ENCODE measurements at places on chromosomes 1 and 21.

- DNase-seq: no peak
Observed at GRCh38 chr1:172515927-172516326, 17.0 kb upstream of the SUCO start.

GRCh38 chr1:193104502-193104906, 710 bp downstream of the GLRX2 start:
- peak; percentile 41 for DNase-seq

- DNase-seq: no peak
Observed at GRCh38 chr1:97190326-97190725, 468.7 kb downstream of the PTBP2 start.

DNA sequence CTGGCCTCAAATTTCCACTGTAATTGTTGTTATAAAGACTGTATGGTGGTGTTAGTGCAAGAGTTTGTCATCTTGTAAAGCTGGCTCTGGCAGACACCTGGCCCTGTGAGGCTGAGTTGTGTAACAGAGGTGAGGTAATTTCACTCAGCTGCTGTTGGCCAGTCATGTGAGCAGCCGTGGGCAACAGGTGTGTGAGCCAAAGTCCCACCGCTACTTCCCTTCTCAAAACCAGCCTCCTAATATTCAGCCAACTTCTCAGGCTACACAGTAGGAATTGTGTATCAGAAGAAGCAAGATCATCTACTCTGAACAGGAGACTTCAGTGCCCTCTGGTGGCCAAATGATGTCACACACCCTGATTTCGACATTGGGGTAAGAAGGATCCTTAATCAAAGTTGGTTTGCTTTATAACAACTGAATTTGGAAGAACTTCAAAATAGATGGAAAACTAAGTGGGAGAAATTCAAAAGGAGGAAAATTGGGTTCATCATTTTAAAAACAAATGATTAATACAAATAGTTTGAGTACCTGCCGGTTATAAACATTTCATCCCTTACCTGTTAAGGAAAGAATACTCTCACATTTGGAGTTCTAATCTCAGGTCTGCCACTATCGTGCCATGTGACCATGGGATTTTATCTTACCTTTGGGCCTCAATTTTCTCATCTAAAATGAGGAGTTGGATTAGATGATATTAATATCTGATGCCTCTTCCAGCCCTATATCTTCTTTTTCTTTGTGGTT, 2.6 kb upstream of the CREG1 start:
- peak; percentile 76 for DNase-seq

- DNase-seq: no peak
Observed at GRCh38 chr1:40929155-40929554, 50.3 kb upstream of the CTPS1 start.

DNA sequence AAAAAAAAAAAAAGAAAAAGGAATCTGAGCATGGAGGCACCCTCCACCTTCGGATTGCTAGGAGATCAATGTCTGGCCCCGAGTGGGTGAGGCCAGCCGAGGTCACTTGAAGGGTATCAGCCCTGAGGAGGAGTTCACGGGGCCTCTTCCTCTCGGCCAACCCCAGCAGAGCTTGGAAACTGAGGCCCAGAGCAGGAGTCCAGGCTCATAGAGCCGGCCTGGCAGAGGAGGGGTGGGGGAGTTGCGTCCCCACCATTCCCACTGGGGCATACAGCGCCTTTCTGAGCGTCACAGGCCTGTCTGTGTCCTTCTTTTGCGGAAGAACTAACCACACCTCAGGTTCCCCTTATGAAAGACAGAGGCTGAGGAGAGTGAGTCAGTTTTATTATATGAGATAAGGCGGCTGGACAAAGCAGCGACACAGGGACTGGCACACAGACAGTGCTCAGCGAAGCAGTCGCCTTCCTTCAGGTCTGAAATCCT, 17.1 kb upstream of the EPHA2 start:
- DNase-seq: no peak

DNA sequence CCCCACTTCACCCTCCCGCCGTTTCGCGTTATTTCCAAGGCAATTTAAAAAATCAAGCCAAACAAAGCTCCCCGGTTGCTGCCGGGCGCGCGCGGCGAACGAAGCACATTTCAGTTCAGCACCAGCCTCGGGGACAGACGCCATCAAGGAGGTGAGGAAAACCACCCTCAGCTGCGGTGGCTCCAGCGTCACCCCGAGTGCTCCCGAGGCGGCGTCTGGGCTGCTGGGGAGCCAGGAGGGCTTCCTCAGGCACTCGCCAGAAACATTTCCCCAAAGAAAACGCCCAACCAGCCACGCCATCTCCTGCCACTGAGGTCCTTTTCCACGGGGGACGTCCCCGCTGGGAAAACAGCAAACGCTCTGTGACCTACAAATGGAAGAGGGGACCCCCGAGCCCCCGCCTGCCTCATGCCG, 623 bp downstream of the GNG4 start:
- DNase-seq: peak; percentile 67

DNA sequence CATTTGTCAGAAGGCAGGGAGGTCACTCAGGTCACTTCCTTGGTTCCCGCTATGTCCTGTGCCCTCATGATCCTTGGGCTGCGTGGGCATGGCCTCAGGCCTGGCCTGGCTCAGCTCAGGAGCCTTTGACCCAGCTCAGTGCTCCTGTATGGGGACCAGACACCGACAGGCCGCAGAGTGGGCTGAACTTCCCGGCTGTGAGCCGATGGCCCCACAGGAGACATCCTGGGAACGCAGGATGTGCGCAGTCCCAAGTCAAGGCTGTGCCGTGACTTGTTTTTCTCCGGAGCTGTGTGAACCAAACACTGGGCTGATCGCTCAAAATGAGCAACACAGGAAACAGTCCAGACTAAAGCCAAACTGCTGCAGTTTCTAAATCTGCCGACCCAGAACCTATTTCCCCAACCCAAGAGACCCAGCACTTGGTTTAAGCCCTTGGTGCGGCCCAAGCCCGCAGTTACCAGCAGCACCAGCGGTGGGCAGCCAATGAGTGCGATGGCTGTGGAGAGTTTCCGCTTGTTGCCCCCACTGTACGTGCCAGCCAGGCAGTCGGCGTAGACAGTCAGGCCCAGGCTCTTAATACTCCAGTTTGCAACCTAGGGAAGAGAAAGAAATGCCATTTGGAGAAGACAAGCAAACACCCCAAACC, 92.3 kb upstream of the GCLM start:
- no peak for DNase-seq

DNA sequence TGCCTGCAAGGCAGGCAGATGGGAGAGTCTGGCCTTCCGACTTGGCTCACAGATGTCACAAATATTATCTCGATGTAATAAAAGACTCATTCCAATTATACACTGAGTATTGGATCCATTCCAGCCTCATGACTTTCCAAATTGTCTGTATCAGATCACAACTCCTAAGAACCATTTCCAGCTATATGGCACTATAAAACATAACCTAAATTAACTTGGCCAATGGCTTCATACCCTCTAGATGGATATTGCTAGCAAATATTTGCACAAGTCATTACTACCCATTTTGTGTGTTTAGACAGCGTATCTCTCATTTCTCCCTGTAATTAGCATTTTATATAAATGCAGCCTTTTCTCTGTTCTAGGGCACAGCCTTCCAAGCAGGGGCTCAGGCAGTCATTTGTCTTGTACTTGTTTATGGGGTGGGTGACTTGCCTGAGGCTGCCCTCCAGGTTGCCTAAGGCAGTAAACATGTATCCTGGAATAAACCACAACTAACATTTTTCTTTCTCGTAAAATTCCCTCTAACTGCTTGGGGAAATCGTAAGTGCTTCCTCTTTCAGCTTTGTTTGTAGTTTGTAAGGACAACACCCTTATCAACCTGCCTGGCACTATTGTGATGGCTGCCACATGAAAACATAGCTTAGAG, 70.6 kb upstream of the KCNJ6 start:
- DNase-seq: no peak

DNA sequence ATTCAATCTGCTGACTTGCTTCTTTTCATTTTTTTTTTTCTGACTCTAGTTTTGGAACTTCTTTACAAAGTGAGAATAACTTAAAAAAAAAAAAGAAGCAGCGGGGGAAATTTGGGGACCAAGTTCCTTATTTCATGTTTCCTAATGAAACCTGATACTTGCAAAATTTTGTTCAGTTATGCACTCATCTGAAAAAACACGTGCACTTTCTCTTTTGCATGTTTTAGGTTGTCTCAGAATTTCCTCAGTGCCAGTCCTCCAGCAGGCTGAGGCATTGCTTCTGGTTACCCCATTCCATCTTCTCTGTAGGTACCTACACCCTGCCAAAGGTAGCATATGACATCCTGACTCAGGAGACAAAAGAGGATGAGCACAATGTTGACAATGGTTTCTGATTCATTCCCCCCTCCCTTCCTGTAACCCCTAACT, 299.7 kb downstream of the GRIK1 start:
- no peak for DNase-seq

GRCh38 chr1:113567427-113567826, 177.1 kb downstream of the MAGI3 start:
- DNase-seq: no peak

DNA sequence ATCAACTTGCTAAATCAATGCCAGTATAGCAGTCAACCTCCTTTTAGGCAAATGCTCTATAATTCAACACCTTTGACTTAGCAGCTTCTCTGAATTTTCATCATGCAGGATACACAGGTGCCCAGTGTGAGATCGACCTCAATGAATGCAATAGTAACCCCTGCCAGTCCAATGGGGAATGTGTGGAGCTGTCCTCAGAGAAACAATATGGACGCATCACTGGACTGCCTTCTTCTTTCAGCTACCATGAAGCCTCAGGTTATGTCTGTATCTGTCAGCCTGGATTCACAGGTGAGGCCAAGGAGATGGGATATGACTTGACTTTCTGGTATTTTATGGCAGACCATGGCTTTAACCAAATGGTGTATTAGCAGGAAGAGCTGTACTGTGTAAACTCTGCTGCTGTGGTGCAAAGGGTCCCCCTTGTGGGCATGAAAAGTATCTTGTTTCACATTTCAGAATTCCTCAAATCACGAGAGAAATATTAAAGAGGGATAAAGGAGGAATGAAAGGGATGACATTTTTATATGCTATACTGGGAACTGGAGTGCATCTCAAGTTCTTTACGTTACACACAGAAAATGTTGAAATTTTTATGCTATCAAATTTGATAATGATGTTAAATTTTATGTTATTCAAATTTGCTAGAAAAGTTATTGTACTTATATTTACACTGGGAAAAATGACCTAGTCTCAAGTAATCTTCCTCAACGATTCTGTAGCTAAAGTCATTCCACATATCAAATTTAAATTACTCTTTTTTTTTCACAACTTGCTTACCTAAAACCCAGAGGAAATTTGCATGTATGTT, 88.9 kb downstream of the CRB1 start:
- no peak for DNase-seq

- no peak for DNase-seq
Observed at GRCh38 chr1:5151511-5151910, 497.1 kb downstream of the AJAP1 start.

- no peak for DNase-seq
Observed at GRCh38 chr1:45328680-45329079, 2.0 kb downstream of the HPDL start.

GRCh38 chr1:27122652-27123051, 32.3 kb downstream of the SLC9A1 start:
- DNase-seq: no peak

GRCh38 chr21:15063814-15064575, 805 bp downstream of the NRIP1 start:
- DNase-seq: peak; percentile 50

GRCh38 chr1:41590331-41590730, 105.8 kb upstream of the EDN2 start:
- no peak for DNase-seq

Data from stimulated activated naive CD8-positive, alpha-beta T cell treated with anti-CD3 and anti-CD28 coated beads, Interleukin-15, Interleukin-2, amounts not matched to agents 100 U/mL and 50 U/mL, for 24 hours (primary cell).